Dermis blood vessel endothelial cell (primary cell): ENCODE measurements at places on chromosomes 13 and 19. TPM values are rescaled to one million over a fixed set of nuclear protein-coding genes. Genes with fewer than 3 reads are reported as not detected.

Gene CASP14
- total RNA-seq = not detected in 2 replicates

Gene SRRM5
- total RNA-seq = 0.05 and 0.17 TPM in 2 replicates

Gene CEACAM3
- not detected in 2 replicates for total RNA-seq

Gene ZNF600
- total RNA-seq = 4.1 and 5.4 TPM in 2 replicates

Gene CACNG8
- total RNA-seq = 0.14 and 0.17 TPM in 2 replicates
